ENCODE measurements at places on chromosomes 4 and X. TPM values are rescaled to one million over a fixed set of nuclear protein-coding genes. Genes with fewer than 3 reads are reported as not detected.

DNA sequence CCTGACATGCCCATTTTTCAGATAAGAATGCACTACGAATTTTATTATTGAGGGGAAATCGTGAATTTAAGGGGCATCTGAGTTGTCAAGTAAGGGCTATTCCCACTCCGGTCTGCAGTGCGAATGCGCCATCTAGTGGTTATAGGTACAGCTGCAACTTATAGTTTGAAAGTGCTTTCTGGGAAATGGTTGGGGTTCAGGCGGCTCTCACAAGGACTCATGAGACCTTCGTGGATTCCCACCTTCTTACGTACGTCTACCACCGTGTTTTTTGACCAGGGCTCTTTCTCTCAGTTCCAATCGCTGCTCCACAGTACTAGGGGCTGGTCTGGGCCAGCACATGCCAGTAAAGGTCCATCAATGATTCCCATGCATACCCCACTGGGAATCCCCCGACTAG, 12.3 kb downstream of the MSL3 start:
- DNase-seq = peak; percentile 56

GRCh38 chr4:53721263-53721662, 130.0 kb upstream of the LNX1 start:
- no peak for DNase-seq

- no peak for DNase-seq
Measured at GRCh38 chr4:88674979-88675378, 22.6 kb downstream of the NAP1L5 start.

The MAGEB2 gene
- 0.46 TPM for total RNA-seq

The TRIM2 gene
- 16.5 TPM for total RNA-seq

The CYTL1 gene
- total RNA-seq = 103 TPM

The SOWAHB gene
- 0.04 TPM for total RNA-seq

The TMEM35A gene
- total RNA-seq = not detected

- DNase-seq = no peak
Measured at GRCh38 chr4:19580095-19580494, 671.6 kb upstream of the SLIT2 start.

DNA sequence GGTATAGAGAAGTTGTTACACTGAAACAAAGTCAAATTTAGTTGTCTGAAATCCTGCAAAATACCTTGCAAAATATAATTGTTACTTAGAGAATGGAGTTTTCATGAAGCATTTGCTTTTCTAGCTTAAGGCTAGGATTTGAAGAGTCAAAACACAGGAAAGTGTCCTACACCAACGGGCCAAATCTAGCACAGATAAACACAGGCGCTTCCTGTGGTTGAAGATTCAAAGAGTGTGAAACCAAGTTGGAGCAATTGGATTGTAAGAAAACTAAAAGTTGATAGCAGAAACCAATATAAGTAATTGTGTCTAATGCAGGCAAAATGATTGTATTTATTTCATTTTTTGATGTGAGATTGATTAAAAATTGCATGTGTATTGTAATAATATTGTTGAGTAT, 2002.5 kb upstream of the TENM3 start:
- no peak for DNase-seq

DNA sequence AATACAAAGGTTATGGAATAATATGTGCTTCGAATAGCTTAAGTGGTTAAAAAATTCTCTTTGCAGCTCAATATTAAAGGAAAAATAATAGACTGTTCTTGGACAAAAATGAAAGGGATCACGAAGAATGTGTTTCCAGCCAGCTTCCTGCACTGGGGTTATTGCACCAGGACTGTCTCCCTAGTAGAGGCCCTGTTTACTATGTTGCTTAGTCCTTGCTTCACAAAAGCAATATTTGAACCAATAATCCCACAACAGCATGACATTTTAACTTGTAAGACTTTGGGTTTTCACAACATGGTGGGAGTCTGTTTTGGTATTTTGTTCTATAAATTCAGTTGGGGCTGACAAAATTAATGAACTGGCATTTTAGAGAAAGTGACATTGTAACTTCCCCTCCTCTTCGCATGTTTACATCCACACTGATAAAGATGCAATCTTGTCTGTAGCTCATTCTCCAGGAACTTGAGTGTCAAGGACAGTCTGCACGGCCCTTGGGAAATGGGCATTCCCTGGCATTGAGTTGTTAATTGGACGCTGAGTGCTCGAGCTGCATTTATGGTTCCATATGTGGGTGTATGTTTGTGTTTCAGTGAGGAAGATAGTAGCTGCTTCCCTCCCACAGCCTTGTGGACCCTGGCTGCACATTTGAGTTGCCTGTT, 39.0 kb downstream of the SHROOM2 start:
- DNase-seq = no peak

- DNase-seq = no peak
Measured at GRCh38 chr4:109111031-109111430, 191.4 kb downstream of the COL25A1 start.

The VCX2 gene
- 3.2 TPM for total RNA-seq

GRCh38 chrX:9781941-9782340, 4.3 kb upstream of the SHROOM2 start:
- peak; percentile 12 for DNase-seq

GRCh38 chrX:112631892-112632291, 47.8 kb downstream of the LHFPL1 start:
- DNase-seq = no peak

All from H4 (cell line).